ENCODE measurements at places on chromosomes 2 and 18.

DNA sequence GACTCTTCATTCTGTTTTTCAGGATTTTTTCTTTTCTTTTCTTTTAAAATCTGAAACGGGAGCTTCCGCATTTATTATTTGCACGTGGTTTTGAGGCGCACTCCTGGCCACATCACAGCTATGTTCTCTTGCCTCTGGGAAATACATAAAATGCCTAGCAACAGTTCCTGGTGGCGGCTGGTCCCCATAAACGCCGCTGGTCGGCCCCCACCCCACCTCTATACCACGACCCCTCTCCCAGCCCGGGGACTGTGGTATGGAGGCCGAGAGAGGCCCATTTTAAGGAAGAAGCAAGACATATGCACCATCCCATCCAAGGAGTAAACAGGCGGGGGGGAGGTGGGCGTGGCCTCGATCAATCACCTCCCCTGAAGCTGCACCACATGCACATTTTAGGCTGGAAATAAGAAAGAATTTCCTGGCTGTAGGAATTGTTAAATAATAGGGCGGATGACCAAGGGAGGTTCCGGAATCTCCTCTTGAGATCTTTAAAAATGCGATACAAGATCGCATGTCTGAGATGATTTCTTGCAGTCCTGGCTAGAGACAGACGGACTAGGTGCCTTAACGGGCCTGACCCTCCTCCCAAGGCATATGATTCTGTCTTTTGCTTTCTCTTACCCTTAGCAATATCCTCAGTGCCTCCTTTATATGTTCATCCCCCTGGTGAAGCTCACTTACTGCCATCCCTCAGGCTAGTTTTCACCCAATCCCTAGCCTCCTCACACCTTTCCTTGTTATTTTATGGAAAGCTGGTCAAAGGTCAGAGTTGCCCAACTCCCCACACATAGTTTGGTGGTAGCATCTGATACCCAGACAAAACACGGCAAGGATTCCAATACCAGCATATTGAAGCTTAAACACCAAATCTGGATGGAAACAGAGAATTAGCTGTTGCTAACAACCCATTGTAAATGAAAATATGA lies 82.4 kb downstream of the BCL2 start:
- no peak for DNase-seq

DNA sequence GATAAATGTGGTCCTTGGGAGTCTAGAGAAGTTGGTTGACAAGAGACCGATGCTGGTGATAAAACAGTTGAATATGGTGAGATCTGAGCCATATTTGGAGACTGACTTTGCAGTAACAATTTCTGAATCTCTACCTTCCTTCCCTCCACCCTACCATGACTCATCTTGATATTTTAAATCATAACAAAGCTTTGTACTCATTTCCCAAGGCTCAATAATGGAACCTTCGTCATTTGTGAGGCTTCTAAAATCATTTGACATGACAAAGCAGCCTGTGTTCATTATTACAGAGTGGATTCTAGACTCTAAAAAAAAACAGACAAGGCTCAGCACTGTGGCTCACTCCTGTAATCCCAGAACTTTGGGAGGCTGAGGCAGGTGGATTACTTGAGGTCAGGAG lies 38.5 kb upstream of the PDCL3 start:
- DNase-seq, result peak; percentile 6

- no peak for DNase-seq
These were observed 76.7 kb downstream of the LRP2 start for GRCh38 chr2:169285531-169286235.

- no peak for DNase-seq
These were observed 8.7 kb upstream of the KIAA2012 start for GRCh38 chr2:202064171-202064880.

DNA sequence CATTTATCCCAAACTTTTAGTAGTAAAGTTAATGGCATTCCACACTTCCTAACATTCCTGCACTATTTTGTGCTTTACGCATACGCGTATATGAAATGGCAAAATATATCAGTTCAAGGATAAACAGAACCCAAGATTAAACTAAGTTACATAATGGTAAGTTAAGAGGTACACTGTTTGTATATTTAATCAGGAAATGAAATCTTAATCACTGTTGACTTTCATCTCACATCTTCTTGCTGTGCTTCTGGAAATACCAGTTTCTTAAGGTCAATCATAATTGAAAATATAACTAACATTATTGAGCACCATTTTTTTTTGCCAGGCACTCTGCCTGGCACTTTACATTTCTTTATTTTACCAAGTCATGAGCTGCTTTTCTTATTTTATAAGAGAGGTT lies 565.2 kb downstream of the LRP1B start:
- DNase-seq, result no peak

- no peak for DNase-seq
These were observed 99.5 kb upstream of the CCDC85A start for GRCh38 chr2:56084111-56084901.

DNA sequence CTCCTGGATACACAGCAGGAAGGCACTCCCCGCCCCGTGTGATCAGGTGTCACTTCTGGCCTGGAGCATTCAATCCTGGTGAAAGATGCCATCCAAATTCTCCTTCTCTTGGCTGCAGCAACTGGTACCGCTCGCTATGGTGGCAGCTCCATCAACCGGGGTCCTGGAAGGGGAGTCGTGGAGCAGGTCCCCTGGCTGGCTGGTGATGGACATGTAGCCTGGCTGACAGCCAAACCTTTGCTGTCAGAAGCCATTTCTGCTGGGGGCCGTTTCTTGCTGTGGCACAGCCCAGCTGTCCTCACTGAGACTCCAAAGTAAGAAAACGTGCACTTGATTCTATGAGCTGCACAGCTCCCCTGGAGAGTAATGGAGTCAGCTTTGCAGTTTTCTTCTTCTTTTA lies 7.1 kb upstream of the CYS1 start:
- no peak for DNase-seq

DNA sequence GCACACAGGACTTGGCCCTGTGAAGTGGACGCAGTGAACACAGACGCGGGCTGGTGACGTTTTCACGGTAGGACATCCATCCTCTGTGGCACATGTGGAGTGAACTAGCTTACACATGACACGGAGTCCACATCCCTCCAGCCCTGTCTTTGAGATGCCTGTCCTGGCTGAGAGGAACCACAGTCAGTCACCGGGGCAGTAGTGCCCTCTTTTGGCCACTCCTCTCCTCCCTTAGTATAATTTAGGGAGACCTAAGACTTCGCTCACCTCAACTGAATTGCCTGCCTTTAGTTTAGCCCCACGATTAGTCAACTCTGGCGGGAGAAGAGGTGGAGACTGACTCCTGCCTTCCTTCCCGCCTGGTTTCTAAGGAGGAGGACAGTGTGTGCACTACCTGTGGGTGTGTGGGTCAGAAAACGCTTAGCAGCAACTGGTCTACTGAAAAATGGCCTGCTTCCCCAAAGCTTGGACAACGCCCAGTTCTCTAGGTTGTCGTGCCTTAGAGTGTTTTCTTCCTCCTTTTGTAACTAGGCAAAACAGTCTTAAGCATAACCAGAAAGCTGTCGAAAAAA lies 70.6 kb downstream of the MBP start:
- peak; percentile 79 for DNase-seq

All from activated CD4-positive, alpha-beta T cell treated with anti-CD3 and anti-CD28 coated beads, Interleukin-10, Interleukin-2, amounts not matched to agents 100 ng/mL and 50 ng/mL, durations not matched to agents 16 hours and 8 hours (primary cell).